ENCODE measurements at places on chromosomes 12 and 14.

DNA sequence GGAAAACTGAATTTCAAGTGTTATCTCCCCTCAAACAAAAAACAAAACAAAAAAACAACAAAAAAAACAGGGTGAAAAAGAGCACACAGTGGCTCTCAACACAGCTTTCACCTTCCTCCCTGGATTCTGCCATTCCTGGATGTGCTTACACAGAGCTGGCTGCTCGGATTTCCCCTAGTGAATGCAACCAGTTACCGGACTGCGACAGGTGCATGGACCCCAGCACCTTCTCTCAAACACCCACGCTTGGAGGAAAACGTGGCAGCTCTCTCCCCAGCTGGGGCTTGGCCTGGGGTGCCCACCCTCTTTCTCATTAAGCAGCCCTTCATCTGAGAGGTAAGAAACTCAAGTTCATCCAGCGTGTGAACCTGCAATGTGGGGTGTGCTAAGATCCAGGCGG is 33.5 kb upstream of the DICER1 start:
- no peak for DNase-seq

GRCh38 chr12:90826036-90826435 is 128.9 kb downstream of the CCER1 start:
- DNase-seq: no peak

DNA sequence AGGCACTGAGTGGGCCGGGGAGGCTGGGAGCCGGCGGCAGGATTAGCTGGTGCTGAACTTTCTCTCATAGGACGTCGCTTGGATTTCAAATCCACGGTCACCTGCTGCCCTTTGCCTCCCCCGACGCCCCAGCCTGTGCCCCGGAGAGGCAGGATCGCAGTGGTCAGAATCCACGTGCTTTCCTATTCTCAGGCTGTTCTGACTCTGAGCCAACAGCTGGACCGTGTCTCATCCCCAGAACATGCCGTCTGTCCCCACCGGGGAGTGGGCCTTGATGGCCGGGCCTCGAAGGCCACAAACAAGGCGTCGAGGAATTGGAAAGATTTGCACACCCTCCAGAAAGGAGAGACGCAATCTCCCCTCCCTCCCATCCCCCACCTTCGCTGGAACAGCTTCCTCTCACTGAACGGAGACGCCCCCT is 18.5 kb upstream of the MLXIP start:
- DNase-seq: no peak

DNA sequence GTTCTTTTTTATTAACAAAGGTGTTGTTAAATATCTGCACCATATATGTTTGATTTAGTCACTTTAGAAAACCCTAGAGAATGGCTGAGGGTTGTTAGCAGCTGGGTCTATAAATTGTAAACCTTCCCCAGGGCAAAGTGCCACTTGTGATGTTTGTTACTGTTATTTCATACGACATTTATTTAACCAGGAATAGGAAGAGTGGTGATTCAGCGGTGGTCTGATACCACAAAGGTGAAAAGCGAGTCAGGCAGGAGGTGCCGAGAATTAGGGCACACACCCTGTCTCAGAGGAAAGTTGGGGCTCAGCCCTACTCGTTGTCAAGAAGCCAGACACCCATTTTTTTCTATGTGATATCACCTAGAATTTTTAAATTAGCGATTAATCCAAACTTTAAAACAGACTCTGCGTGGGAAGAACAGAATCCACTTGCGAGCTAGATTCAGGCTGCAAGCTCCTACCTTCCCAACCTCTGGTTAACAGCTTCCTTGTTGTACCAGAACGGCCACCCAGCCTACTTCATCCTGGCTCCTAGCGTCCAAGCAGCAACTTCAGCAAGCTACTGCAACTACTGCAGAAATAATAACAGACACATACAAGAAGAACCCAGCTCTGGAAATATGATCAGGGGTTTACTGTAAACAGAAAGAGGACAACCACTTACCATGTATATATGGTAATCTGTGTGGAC is 126.7 kb downstream of the TMEM132D start:
- no peak for DNase-seq

GRCh38 chr14:104820669-104821228 is 19.8 kb downstream of the ZBTB42 start:
- no peak for DNase-seq
